ENCODE measurements at places on chromosomes 2 and 18.

DNA sequence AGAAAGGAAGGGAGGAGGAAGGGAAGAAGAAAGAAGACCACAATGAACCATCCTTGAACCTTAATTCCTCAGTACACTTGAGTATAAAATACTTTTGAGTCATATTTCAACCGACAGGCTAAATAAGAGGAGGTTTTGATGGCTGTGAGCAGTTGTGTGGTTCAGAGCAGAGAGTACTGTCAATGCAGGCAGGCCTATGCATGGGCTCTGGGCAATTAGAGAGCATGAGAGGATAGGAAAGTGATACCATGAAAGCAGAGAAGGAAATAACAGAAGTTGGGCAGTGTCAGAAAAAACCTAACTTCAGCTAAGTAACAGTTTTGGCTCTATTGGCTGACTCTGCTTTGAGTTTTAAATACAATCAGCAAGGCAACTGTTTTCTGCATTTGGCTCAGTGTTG lies 123.6 kb upstream of the STK17B start:
- no peak overlapping the region for H3K27ac ChIP-seq
- no peak for DNase-seq
- no peak overlapping the region for H3K4me3 ChIP-seq
- peaks cover 28% of the 10 kb centered on the region for H3K4me1 ChIP-seq

DNA sequence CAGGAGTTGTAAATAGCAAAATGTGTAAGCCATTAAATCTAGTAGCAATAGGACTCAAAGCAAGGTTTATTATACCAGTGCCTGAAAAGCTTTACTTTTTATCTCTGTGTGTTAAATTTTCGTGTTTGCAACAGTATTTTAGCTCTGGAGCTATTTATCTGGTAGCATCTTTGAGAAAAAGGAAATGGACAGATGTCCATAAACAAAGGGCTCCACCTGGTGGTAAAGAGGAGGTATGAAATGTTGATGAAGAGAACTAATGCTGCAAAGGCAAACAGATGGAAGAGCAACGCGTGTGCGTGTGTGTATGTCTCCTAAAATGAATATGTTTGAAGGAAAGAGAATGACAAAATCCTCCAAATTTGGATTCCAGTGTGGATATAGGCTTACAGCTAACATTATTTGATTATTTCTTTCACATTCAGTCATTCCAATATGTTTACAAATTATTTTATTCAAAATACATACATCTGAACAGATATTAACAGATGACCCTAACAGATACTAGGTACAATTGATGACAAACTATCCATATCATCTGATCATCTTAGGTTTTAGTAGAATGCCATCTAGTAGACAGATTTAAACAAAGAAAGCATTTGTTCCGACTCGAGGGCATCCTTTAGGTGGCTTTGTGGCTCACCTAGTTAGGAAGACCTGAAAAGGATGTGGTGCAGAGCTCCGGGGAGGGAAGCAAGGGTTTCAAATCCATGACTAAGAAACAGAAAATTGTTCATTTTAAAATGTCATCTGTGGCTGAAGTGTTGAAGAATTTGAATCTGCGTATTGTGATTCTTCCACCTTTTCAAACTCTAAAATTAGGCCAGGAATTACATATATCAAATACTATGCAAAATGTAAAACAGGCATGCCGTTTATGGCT lies 383.3 kb downstream of the MTX2 start:
- H3K4me3 ChIP-seq: no peak overlapping the region
- H3K4me1 ChIP-seq: peaks cover 5% of the 10 kb centered on the region
- no peak for DNase-seq
- no peaks in the 10 kb centered on the region for H3K36me3 ChIP-seq
- peaks cover 18% of the 10 kb centered on the region for H3K27me3 ChIP-seq

DNA sequence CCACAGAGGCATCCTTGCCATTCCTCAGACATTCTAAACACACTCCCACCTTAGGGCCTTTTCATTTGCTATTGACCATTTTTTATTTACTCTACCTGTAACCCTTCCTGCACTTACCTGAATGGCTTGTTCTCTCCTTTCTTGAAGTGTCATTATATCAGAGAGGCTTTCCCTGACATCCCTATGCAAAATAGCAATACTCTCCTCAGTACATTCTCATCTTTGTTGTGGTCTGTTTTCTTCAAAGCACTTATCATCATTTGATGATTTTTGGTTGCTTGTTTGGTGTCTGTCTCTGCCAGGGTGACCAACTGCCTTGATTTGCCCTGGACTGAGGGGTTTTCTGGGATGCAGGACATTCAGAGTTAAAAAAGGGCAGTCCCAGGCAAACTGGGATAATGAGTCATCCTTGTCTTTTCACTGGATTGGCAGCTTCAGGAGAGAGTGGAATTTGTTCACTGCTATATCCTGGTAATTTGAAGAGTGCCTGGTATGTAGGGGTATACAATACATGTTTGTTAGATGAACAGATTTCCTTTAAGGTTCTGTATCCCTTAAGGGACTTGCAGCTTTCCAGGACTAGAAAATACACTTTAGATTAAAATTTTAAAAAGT lies 102.4 kb downstream of the BABAM2 start:
- H3K27ac ChIP-seq: no peak overlapping the region
- H3K4me1 ChIP-seq: peaks cover 28% of the 10 kb centered on the region
- no peak for DNase-seq
- H3K36me3 ChIP-seq: peaks cover 45% of the 10 kb centered on the region
- H3K4me3 ChIP-seq: no peak overlapping the region
- H3K27me3 ChIP-seq: no peaks in the 10 kb centered on the region

DNA sequence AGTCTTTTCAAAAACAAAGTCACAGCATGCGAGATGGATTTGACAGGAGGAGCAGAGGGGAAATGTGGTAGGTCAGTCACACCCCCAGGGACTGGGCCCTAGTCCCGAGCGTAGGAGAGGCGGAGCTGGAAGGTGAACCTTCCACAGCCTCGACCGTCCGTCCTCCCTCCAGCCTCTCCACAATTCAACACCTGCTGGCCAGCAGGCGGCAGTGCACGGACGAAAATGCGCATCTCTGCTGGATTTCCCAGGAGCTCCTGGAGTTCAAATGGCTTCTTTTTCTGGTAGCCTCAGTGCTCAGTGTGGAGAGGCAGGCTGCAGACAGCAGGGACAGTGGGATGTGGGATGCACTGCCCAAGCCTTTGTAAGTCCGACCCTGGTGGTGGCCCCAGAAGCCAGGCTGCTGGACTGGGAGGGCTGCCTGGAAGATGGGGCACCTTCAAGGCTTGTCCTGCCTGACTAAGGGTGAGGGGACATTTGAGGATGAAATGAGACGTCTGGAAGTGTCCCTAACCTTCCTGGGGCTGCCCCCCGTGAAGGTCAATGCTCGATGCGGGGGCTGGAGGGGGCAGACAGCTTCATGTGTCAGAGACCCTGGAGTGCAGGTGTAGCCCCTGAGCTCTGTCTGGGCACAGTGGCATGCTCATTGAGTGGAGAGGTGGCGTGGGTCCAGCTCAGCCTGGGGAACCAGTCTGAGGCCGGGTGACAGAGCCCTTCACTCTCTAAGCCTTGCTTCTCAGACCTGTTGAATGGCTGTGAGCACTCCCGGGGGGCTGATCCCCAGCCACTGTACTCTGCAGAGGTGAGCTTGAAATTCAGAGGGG lies 189.5 kb downstream of the TFCP2L1 start:
- H3K36me3 ChIP-seq: no peaks in the 10 kb centered on the region
- H3K27ac ChIP-seq: no peak overlapping the region
- no peak overlapping the region for H3K4me3 ChIP-seq
- peaks cover 22% of the 10 kb centered on the region for H3K27me3 ChIP-seq

All from activated naive CD4-positive, alpha-beta T cell treated with anti-CD3 and anti-CD28 coated beads, Interleukin-2, amount 10 ng/mL, durations not matched to agents 7 days and 5 days (primary cell).